ENCODE measurements at places on chromosomes 4 and X.

DNA sequence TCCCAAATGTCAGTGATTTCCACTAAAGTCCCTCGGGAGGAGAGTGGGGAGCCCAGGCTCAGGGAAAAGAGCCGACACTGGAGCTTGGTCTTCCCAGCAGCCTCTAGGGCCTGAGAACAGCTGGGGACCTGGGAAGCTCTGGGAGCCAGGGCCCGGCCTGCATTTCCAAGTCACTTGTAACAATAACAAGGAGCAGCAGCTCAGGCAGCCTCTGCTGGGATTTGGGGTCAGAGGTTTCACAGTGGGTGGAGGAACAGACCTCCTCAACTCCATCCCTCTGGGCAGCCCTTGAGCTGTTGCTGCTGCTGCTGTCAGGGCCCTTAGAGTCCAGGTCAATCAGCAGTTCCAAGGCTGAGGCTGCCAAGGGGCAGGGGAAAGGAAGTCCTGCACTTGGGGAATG lies 11.1 kb downstream of the STARD8 start:
- DNase-seq = no peak

GRCh38 chrX:46698691-46699090 lies 60.2 kb downstream of the SLC9A7 start:
- DNase-seq = no peak

DNA sequence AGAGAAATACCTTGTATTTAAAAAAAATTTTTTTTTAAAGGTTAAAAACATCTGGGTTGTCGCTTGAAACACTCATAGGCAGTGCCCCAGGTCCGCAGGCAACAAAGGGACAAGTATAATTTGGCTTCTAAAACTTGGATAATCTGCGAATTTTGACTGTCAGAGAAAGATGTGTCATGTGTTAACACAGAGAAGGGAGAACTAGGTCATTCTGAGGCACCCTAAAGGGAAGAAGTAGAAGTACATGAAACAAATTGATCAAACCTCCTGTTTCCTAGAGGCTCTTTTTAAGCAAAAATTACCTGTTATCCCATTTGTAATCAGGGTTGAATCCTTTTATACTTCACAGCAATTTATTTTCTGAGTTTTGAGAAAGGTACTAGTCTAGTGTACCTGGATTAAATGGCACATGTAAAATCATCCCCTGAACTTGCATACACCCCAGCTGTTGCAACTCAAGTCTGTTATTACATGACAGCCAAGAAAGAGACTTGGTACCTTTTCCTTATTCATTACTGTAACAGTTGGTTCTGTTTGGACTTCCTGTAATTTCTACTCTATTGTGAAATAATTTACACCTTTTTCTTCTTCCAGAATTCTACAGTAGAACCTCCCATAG lies 1.7 kb downstream of the SRD5A3 start:
- DNase-seq = no peak

DNA sequence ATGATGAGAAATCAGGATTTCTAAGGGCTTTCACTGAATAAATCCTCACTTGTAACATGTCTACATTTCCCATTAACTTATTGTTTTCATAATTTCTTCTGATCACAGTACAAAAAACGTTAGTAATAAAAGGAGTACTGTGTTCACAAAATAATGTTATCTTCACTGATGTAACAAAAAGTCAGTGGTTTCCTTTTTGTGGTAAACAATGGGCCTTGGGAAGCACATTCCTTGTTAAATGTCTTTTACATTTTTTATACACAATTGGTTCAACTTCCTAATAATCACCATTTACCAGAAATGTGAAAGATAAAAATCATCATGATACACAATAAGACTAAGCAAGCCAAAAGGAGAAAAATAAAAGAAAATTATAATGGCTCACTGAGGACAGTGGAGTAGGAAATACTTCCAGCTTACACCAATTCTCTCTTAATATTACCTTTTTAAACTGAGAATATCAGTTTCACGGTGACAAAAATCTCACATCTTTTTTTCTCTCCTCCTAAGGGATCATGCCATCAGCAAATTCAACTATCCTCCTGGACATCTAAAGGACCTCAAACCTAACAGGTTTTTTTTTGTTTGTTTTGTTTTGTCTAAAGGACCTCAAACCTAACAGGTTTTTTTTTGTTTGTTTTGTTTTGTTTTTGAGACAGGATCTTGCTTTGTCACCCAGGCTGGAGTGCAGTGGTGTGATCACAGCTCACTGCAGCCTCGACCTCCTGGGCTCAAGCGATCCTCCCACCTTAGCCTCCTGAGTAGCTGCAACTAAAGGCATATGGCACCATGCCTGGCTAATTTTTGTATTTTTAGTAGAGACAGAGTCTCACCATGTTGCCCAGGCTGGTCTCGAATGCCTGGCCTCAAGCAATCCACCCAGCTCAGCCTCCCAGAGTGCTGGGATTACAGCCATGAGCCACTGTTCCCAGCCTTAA lies 57.3 kb downstream of the FRYL start:
- no peak for DNase-seq

DNA sequence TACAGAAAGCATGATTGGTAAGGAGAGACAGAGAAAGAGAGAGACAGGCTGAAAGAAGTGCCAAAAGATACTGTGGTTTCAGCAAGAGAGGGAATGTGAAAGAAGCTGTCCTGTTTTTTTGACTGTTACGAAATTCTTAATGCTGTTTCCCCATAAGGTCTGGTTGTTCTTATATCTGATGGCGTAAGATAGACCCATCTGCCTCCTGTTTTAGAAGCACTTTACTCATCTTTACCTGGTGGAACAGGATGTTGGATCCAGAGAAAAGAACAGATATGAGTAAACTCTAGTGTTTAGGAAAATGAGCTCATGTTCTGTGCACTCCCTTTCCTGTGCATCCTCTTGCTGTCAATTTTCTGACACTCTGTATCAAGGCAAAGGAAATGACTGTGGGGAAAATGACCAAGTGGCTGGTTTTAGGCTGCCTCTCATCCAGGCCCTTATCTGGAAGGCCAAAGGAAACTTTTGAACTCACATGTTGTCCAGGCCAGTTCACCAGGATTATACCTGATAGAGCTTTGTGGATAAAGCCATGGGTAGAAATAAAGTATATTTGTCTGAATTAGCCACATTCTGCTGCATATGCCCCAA lies 311.7 kb upstream of the HTR2C start:
- no peak for DNase-seq
